Endothelial cell of umbilical vein (primary cell): ENCODE measurements at places on chromosomes 7 and 10. TPM values are rescaled to one million over a fixed set of nuclear protein-coding genes. Genes with fewer than 3 reads are reported as not detected.

GRCh38 chr10:88090568-88091214 lies 227.3 kb downstream of the PTEN start:
- no peak for DNase-seq

DNA sequence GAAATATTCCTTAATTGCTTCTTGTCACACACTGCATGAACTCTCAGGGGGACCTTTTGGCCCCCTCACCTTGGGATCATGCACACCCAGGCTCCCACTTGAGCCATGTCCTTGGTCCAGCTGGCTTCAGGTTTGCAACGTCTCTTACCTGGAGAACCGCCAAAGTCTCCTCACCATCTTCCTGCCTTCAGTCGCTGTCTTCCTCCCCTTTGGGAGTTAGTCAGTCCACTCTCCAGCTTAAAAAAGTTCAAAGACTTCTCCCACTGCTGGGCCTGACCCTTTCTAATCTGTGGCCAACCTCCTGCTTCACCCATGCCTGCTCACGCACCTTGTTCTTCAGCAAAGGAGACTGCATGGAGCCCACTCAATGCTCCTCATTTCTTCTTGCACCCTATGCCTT lies 82.6 kb upstream of the LRRC4 start:
- DNase-seq: no peak

GRCh38 chr7:118792682-118793081 lies 568.2 kb downstream of the ANKRD7 start:
- no peak for DNase-seq

GRCh38 chr7:37706804-37707203 lies 23.2 kb downstream of the GPR141 start:
- no peak for DNase-seq

DNA sequence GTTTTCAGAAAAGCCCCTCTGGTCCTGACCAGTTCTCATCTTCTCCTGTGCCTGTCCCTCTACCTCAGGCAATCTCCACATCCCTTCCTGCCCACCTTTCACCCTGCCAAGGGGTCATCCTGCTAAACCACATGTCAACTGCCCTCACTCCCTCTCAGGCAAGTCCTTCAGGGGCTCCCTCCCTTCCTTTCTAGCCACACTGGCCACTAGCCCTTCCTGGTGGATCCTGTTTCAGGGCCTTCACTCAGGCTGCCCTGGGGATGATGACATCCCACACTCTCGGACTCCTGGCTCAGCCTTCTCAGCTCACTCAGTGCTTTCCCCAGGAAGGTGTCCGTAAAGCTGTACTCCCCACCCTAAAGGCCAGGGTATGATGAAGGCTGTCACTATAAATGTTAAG lies 13.4 kb downstream of the STEAP1B start:
- no peak for DNase-seq

GRCh38 chr10:25575343-25575742 lies 358.7 kb upstream of the MYO3A start:
- DNase-seq: no peak

HOXA9 gene
- 47.2 and 84.1 TPM in 2 replicates for polyA plus RNA-seq
